ENCODE measurements at places on chromosomes 5 and 9. TPM values are rescaled to one million over a fixed set of nuclear protein-coding genes. Genes with fewer than 3 reads are reported as not detected.

DNA sequence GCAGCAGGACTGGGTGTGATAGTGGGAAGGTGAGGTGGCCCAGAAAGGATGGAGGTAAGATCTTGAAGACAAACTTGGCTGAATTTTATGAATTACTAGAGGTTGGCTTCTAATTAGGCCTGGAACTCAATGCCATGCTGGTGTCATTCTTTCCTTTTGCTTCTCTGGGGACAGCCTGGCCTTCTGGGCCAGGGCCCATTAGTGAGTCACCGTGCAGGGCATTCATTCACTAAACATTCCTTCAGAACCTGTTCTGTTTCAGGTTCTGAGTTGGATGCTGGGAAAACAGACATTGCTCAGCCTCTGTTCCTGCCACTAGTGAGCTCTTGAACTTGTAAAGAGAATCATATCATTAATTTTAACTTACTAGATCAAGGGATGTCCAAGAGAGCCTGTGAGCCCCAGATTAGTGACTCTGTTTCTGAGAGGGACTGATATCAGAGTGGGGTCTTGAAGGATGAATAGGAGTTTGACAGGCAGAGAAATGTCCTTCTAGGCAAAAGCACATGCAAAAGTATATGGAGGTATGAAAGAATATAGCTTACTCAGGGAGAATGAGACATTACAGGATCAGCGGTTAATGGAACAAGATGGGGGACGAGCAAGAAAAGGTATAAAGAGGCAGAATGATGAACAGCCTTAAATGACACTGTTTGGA lies 66.5 kb downstream of the LHX2 start:
- no peak for DNase-seq

GRCh38 chr5:178383301-178383918 lies 150.8 kb upstream of the PHYKPL start:
- DNase-seq, result no peak

- DNase-seq, result no peak
Measured at GRCh38 chr9:78437296-78437695, 140.4 kb downstream of the PSAT1 start.

- no peak for DNase-seq
Measured at GRCh38 chr5:151048526-151048925, 28.1 kb downstream of the GPX3 start.

- DNase-seq, result no peak
Measured at GRCh38 chr5:136033848-136034247, 5.1 kb downstream of the TGFBI start.

DNA sequence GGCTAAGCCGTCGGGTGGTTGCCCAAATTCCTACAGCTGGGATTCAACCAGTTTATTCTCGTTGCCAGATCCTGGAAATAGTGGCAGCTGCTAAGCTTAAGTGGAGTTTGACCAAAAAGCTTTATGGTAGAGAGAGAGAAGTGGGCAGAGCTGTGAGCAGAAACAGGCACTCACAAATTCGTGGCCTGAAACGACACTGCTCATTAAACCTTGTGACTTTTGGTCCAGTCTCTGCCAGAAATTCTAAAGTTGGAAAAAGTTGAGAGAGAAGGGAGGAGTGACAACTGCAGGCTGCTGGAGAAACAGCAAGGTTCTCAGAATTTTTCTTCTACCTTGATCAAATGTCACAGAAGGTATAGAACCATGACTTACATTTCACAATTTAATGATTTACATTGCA lies 131.5 kb downstream of the MTX3 start:
- no peak for DNase-seq

- no peak for DNase-seq
Measured at GRCh38 chr9:99823681-99824377, 2.1 kb downstream of the NR4A3 start.

DNA sequence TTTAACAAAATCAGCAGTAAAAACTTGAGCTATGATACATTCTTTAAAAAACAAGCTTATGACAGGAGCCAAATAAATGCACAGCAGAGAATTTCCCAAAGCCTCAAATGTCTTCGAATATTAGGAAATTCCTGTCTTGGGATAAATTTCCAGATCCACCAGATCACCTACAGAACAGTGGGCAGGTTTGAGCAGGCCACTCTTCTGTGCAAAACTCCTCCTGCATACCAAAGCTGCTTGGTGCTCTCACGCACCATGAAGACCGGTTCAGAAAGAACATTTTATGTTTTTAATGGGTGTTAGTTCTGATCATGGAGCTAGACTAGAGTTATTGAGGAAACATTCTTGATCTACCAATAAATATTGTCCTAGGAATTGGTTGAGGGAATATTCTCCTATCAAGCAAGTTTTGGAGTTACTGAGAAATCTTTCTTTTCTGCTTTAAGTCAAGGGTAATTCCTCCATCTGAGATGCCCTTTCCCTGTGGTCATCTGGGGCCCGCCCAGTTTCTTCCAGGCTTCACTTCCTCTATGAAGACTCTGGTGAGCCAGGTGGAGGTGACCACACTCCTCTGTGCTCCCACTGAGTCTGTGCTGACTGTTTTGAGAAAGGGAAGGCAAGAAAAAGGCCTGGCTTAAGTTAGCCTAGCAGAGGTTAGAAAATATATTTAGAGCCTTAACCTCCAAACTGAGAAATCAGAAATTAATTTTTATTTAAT lies 17.9 kb downstream of the TNFSF15 start:
- no peak for DNase-seq

- DNase-seq, result no peak
Measured at GRCh38 chr9:7363777-7364477, 435.7 kb downstream of the DMAC1 start.

DNA sequence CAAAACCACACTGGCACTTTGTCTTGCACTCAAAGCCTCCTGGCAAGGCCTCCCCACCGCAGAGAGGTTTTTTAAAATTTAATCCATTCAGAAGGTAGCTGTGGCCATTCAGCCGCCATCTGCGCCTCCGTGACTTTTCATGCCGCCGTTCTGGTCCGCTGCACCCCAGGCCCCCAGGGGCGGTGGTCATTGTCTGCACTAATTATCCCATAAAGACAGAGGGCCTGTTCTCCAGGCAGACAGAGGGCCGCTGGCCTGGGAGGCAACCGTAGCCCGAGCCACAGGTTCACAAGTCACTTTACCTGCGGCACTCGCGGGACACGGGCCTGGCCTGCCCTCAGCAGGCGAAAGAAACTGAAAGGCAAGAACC lies 49.4 kb downstream of the EXD3 start:
- DNase-seq, result no peak

DNA sequence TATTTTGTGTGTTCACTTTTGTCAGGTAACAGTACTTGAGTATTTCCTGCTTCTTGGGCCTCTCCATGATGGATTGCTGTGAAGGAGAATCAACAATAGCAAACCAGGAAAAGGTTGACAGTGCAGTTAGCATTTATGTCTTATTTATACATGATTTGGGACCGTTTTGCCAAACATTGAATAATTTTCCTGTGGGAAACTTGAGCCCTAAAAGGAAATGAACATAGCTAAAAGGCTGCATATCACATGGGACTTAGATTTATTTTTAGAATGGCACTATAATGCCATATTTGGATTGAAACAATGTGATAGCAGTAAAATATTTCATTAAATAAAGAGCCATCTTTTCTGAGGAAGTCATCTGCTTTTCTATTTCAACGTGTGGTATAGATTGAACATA lies 15.3 kb downstream of the GPR21 start:
- DNase-seq, result no peak

GRCh38 chr5:8081179-8081578 lies 212.2 kb downstream of the MTRR start:
- DNase-seq, result no peak

DNA sequence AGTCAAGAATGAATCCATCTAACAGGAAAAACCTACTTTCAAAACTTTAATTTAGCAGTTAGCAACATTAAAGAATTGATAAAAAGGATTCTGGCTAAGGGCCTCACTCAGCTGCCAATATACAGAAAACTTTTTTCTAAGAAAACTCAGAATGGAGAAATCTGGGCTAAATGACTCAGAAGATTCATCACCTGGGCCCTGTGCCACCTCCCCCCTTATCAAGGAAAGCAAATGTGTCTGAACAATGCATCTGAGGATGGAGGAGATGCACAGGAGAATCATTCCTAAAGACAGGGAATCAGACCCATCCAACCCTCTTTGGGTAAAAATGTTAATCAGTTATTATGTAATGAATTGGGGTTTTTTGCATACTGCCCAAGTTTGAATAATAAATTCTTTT lies 592.0 kb upstream of the DMAC1 start:
- DNase-seq, result no peak

DNA sequence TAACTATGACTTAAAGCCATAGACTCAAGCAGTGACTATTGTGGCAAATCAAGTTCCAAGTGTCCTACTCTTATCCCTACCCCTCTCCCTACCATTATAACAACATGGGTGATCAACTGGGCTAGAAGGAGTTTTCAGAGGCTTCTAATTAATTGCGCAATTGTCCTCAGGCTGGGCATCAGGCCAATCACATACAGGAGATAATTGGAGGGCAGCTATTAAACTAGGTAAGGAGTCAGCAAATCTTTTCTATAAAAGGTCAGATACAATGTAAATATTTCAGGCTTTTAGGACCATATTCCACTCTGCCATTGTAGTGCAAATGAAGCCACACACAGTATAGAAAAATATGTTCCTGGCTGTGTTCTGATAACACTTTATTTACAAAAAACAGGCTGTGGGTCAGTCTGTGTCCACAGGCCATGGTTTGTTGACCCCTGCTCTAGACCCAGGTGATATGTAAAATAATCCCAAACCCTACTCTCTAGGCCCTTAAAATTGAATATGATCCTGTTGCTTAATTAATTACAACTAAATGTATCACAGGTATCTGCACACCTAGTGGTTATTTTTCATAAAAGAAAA lies 141.4 kb upstream of the PIK3R1 start:
- DNase-seq, result no peak

DNA sequence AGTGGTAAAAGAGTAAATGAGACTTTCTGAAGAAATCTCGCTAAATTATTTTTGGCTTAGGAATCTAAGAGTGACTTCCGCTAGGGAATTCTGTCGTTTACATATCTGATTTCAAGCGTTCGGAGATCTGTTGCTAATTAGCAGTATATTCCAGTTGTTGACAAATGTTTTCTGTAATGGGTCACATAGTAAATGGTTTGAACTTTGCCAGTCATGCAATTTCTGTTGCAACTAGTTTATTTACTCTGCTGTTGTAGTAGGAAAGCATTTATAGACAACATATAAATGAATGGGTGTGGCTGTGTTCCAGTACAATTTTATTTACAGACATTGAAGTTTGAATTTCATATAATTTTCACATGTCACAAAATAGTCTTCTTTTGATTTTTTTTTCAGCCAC lies 57.4 kb upstream of the JAK2 start:
- DNase-seq, result no peak

DNA sequence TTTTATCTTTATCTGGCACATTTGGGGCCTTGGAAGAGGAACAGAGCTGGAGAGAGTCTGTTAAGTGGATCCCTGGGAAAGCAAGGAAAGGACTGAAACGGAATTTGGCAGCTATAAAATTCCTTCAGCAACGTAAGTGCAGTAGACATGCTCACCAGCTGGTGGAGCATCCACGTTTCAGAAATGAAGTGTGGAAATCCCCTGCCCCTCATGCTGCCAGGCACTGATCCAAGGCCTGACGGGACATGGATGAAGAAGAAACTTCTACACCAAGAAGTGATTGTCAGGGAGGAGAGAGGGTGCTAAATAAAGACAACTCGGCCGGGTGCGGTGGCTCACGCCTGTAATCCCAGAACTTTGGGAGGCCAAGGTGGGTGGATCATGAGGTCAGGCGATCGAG lies 209.3 kb downstream of the ROR2 start:
- no peak for DNase-seq

Gene RNF145
- 72.8 TPM for total RNA-seq

Gene DHX29
- 19.9 TPM for total RNA-seq

Gene KIAA1191
- 85.1 TPM for total RNA-seq

Gene AGXT2
- not detected for total RNA-seq

Gene LHFPL2
- 0.94 TPM for total RNA-seq

Gene TLX3
- not detected for total RNA-seq

Gene HINT1
- 243 TPM for total RNA-seq

Gene CDC20B
- total RNA-seq, result not detected

Gene SREK1
- 154 TPM for total RNA-seq

Gene CTXN3
- not detected for total RNA-seq

Gene IL9
- total RNA-seq, result not detected

Gene ERAP2
- total RNA-seq, result 46.5 TPM

All from CD8-positive, alpha-beta T cell (primary cell).